NCI-H510A (cell line): ENCODE measurements at places on chromosomes 6 and 20.

GRCh38 chr6:152233547-152234320 lies 403.4 kb downstream of the SYNE1 start:
- no peak for DNase-seq

DNA sequence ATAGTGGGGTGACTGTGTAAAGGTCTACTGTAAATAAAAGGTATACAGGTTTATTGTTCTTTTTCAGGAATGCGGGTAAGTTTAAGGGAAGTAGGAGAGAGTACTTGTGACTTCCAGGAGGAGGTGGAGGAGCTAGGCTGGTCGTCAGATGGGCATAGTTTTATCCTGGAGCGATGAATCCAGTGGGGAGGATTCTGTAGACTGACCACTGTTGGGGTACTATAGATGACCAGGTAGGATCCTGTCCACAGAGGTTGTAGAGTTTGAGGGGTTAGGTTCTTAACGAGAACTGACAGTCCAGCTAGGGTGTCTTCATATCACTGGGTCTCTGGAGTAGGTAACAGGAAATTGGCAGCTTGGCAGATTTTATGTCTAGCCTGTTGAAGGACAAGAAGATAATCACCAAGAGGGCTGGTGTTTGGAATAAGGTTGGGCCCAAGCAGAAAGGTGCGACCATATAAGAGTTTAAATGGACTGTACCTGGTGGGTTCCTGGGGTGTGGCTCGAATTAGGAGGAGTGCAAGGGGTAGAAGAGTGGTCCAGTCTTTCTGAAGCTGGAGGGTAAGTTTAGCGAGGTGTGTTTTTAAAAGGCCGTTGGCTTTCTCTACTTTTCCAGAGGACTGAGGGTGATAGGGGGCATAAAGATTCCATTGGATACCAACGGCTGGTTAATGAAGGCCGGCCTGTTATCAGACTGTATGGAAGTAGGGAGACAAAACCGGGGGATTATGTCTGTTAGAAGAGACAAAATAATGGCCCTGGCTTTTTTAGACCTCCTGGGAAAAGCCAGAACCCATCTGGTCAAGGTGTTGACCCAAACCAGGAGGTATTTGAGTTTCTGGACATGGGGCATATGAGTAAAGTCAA lies 751.3 kb upstream of the ADGRB3 start:
- DNase-seq: no peak

DNA sequence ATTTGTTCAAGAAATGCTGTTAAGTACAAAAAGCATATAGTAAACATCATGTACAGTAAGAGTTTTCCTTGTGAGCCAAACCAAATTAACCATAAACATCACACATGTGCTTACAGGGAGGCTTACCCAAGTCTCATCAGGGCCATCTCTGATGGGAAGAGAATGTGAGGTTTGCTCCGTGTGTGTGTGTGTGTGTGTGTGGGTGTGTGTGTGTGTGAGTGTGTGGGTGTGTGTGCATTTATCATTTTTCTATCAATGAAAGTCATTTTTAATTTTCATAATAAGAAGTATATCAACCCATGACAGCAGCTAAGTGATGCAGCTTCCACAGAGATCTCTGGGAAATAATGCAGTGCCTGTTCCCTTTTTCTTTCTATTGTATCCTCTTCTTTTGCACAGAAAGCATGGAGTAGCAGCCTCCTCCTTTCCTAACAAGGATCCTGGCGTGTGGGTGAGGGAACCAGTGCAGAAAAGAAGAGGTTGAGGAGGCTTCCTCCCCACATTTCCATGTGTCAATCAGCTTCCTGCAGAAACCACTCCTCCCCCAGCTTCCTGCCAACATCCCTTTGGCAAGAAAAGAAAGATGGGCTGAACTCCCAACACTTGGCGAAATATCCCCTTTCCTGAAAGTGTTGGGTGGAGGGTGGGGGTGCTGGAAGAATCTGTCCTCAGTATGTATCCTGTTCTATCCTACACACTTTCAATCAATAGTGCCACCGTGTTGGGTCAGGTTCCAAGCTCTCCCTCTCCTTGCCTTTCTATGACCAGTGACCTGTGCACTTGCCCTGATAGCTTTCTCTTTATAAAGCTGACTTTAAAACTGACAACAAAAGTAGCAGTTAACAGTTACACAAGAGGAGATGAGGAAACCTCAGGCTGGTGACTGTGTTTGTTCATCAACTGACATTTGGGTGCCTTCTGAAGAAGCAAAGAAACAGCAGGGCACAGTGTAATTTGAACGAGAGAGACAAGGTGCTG lies 251.8 kb upstream of the CITED2 start:
- DNase-seq: no peak

DNA sequence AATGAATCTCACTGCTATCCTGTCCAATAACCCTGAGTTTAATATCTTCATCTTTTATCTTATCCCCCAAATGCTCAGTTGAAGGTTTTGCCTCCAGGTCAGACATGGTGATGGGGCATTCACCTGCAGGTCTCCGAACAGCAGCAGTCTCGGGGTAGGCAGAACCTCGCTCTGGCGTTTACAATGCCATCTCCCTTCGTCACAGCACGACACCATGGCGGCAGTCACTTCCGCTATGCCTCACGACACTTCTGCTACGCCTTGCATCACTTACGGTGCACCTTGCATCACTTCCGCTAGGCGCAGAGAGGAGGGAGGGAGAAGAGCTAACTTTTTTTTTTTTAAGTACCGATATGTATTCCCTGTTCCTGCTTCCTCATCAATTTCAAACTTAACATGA lies 194.9 kb downstream of the BCAS1 start:
- DNase-seq: no peak

GRCh38 chr20:56245761-56246160 lies 2.8 kb upstream of the MC3R start:
- no peak for DNase-seq

DNA sequence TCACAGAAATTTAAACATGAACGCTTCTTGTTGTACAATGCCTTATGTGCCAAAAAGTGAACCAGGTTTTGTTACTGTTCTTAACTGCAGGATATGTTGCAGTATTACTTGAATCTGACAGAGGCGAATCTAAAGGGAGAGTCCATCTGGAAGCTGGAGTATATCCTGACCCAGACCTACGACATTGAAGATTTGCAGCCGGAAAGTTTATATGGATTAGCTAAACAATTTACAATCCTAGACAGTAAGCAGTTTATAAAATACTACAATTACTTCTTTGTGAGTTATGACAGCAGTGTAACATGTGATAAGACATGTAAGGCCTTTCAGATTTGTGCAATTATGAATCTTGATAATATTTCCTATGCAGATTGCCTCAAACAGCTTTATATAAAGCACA lies 19.9 kb downstream of the SMPDL3A start:
- no peak for DNase-seq

DNA sequence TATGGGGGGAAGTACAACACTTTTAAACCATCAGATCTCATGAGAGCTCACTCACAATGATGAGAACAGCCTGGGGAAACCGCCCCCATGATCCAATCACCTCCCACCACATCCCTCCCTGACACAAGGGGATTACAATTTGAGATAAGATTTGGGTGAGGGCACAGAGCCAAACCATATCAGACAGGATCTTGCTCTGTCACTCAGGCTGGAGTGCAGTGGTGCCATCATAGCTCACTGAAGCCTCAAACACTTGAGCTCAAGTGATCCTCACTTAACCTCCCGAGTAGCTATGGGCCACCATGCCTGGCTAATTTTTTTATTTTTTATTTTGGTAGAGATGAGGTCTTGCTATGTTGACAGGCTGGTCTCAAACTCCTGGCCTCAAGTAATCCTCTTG lies 5.1 kb upstream of the IYD start:
- DNase-seq: no peak

DNA sequence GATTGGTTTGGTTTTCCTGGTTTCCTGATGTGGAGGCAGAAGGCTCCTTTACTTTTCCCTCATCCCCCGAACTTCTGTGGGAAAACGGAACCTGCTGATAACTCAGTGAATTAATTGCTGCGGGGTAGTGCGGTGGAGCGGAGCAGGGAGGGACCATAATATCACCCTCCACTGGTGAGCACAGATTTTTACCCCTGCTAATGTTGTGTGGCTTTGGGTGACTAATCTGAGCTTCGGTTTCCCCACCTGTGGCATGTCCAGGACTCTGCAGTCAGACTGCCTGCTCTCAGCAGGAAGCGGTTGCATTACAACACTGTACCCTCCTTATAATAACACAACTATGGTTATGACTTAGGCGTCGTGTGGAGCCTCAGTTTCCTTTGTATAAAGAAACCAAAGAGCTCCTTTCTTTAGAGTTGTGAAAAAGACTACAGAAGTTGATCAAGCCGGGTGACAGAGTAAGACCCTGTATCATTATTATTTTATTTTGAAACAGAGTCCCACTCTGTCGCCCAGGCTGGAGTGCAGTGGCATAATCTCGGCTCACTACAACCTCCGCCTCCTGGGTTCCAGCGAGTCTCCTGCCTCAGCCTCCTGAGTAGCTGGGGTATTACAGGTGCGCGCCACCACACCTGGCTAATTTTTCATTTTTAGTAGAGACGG lies 2.2 kb upstream of the ID1 start:
- DNase-seq: no peak

DNA sequence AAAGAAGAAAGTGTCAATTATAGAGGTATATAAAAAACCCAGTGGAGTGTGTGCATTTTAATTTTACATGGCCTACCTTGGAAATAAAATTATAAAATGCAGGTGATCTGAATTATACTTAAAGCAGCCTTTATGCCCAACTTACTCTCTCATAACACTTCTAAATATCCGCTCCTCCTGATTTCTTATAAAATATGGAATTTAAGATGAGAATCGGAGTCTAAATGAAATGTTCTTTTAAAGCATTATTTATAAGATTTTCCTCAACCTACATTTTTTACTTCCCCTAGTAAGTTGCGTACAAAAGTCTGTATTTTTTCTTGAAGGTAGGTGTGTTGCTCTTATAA lies 3.5 kb downstream of the CITED2 start:
- DNase-seq: no peak

- DNase-seq: no peak
Measured at GRCh38 chr20:60632391-60633262, 619.4 kb upstream of the CDH4 start.

- DNase-seq: no peak
Measured at GRCh38 chr6:45915780-45916468, 99.7 kb downstream of the CLIC5 start.

GRCh38 chr6:2862712-2863181 lies 21.1 kb upstream of the SERPINB1 start:
- no peak for DNase-seq

DNA sequence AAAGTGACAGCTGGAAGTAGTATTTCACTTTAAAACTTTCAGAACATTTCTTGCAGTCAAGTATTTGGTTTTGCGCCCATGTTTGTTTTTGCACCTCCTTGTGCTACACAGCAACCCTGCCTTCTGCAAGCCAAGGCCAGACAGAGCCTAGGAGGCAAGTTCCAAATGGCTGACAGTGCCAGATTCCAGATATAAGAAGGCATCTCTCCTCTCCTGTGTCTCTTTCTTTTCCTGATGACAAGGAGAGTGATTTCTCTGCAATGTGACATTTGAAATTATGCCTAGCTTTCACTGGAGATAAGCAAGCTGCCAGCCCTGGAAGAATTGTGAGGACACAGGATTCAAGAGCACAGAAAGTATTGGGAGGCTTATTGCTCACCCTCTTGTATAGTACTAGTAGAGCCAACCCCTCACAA lies 149.1 kb upstream of the TENT5A start:
- DNase-seq: no peak

DNA sequence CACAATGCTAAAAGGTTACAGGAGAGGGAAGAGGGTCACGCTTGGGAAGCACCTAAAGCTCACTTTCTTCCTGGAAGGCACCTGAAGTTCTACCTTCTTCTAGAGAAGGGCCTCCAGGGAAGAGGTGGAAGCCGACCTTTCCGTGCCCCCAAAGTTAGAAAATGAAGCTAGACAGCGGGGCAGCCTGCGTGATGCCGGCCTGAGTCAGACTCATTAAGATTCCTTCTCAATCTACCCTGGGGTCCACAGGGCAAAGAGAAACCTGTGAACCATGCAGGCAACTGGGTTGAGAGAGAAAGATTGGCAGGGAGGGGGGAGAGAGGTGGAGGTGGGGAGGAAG lies 54.8 kb upstream of the CCDC167 start:
- no peak for DNase-seq

DNA sequence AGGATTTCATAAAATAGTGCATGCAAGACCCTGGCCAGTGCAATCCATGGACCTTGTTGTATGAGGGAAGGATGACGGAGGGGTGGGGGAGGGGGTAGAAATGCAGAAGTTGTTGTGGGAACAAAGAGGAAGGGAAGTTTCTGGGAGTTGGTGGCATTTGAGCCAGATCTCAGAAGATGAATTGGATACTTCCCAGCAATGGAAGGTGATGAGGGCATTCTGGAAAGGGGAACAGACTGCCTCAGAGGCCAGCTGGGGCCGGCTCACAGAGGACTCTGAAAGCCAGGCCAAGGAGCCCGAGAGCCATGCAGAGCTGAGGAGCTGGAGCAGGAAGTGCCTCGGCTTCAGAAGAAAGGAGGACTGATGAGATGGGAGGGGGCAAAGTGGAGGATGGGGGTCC lies 2.7 kb downstream of the TMEM74B start:
- no peak for DNase-seq

DNA sequence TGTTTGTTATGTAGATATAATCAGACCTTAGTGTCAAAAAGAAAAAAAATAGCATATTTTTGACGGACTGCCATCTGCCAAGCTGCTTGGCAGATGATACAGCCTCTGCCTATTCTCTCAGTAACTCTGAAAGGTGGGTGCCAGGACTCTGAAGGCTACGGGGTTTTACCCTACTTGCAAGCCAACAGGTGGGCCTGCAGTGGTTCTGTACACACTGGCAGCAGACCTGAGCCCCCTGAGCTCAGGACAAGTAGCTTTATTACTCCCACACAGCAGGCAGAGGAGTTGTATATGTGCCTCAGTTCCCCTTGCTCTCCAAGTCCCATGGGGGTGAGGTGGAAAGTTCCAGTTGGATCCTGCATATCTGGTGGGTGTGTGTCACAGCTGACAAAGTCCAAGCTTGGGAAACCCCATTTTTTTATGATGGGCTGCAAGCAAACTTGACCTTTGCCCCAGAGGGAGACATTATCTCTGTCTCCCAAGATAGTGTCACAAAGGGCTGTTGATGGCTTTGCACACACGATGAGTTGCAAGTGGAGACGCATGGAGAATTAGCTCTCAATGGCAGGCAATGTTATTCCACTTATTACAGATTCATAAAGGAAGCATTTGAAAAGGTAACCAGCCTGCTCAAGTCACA lies 20.5 kb upstream of the AFDN start:
- DNase-seq: no peak

DNA sequence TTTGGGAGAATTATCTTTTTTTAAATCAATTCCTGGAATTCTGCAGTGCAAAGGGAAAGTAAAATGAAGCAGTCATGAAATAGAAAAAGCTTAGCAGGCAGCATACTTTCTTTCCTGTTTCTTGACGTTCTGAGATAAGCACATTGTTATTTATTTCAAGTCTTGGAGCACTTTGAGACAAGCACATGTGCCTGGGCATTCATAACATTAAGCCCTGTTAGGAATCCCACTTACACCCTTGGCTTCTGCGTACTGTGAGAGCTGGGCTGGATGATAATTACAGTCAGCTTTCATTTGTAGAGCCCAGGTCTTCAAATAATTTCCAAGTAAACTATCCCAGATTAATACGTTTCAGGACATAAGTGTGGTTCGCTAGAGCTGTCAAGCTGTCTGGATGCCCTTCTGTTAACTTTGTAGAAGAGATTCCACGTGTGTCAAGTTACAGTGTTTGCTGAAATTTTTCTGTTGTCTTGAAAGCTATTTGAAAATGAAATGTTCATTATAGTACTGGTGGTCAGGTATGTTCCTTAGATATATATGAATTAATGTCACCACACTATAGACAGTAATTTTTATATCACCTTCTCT lies 8.9 kb downstream of the FARS2 start:
- DNase-seq: no peak
